ENCODE measurements at places on chromosomes 6 and 20.

DNA sequence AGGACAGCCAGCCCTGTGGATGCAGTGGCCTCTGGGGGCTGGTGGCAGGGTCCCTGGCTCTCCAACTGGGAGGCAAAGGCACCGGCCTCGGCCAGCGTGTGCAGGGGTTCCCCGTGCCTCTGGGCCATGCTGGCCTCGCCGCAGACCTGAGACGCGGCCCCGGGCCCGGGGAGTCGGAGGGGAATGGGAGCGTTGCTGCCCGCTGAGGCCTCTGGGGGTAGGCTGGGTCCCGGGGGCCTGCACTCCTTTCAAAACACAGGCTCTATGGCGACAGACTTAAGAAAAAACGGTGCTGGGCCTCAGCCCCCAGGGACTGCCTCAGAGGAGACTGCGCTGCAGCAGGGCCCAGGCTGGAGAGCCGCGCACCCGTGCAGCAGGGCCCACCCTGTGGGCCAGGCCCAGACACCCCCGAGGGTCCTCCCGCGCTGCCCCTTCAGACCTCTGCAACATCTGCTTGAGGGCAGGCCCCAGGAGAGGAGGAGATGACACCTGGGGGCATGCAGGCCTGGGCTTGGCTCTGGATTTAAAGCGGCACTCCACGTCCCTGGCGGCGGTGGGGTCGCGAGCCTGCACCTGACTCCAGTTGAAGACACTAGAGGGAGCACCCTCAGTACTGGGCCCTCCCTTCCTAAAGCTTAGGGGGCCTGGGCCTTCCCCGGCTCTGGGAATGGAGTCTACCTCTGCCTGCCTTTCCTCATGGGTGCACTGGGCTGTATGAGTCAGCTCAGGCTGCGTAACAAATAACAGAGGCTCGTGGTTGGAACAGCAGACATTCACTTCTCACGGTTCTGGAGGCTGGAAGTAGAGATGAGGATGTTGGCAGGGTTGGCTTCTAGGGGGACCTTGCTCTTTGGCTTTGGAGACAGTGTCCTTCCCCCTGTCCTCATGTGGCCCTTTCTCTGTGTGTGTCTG lies 117.4 kb upstream of the RPS6KA2 start:
- DNase-seq, result no peak

GRCh38 chr6:83153883-83154521 lies 39.1 kb downstream of the PGM3 start:
- DNase-seq, result no peak

DNA sequence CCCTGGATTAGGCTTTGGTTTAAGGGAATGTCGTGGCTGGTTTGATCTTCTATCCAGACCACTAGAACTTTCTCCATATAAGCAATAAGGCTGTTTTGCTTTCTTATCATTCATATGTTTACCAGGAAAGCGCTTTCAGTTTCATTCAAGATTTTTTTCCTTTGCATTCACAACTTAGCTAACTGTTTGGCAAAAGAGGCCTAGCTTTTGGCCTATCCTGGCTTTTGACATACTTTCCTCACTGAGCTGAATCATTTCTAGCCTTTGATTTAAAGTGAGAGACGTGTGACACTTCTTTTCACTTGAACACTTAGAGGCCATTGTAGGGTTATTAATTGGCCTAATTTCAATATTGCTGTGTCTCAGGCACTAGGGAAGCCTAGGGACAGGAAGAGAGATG lies 1.7 kb upstream of the FAM50B start:
- no peak for DNase-seq

- DNase-seq, result no peak
Measured at GRCh38 chr6:16535564-16535963, 225.7 kb downstream of the ATXN1 start.

- DNase-seq, result no peak
Measured at GRCh38 chr20:595330-596308, 14.5 kb downstream of the TCF15 start.

DNA sequence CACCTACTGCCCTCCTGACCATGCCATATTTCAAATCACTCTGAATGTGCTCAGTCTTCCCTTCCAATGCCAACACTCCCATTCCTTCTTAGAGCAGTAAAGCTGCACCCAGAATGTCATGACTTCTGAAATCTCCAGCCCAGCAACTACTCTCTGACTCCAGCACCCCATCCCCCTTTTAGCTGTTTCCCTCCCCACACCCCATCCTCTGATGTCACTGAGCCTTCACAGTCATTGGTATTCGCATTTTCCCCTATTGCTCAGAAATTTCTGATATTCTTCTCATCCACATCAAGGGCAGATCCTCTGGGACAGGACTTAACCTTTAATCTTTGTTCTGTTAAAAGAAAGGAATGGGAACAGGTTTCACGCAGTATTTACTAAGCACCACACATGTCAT lies 67.1 kb upstream of the SLC4A11 start:
- no peak for DNase-seq

Measured in pancreas (tissue), 10 donors.